ENCODE measurements at places on chromosomes 7 and 10.

- no peaks in the 10 kb centered on the region for H3K36me3 ChIP-seq
- H3K4me1 ChIP-seq = no peaks in the 10 kb centered on the region
- no peak for DNase-seq
- no peaks in the 10 kb centered on the region for H3K27me3 ChIP-seq
These were observed 254.3 kb upstream of the GNAI1 start for GRCh38 chr7:79880312-79880711.

GRCh38 chr7:147053746-147054145 lies 937.1 kb downstream of the CNTNAP2 start:
- no peak for DNase-seq
- H3K4me3 ChIP-seq = no peak overlapping the region
- no peaks in the 10 kb centered on the region for H3K4me1 ChIP-seq
- no peak overlapping the region for H3K27ac ChIP-seq

- no peak overlapping the region for H3K4me3 ChIP-seq
- no peaks in the 10 kb centered on the region for H3K36me3 ChIP-seq
- no peak overlapping the region for H3K27ac ChIP-seq
- H3K27me3 ChIP-seq = peaks cover 20% of the 10 kb centered on the region
- no peak for DNase-seq
- no peaks in the 10 kb centered on the region for H3K4me1 ChIP-seq
These were observed 40.5 kb downstream of the HIF1AN start for GRCh38 chr10:100576282-100576635.

GRCh38 chr7:101754424-101755159 lies 62.8 kb upstream of the CUX1 start:
- no peak for DNase-seq
- peaks cover 2% of the 10 kb centered on the region for H3K27me3 ChIP-seq
- H3K4me3 ChIP-seq = peak overlapping the region; percentile 79
- peaks cover 16% of the 10 kb centered on the region for H3K4me1 ChIP-seq
- peak overlapping the region; percentile 65 for H3K27ac ChIP-seq

DNA sequence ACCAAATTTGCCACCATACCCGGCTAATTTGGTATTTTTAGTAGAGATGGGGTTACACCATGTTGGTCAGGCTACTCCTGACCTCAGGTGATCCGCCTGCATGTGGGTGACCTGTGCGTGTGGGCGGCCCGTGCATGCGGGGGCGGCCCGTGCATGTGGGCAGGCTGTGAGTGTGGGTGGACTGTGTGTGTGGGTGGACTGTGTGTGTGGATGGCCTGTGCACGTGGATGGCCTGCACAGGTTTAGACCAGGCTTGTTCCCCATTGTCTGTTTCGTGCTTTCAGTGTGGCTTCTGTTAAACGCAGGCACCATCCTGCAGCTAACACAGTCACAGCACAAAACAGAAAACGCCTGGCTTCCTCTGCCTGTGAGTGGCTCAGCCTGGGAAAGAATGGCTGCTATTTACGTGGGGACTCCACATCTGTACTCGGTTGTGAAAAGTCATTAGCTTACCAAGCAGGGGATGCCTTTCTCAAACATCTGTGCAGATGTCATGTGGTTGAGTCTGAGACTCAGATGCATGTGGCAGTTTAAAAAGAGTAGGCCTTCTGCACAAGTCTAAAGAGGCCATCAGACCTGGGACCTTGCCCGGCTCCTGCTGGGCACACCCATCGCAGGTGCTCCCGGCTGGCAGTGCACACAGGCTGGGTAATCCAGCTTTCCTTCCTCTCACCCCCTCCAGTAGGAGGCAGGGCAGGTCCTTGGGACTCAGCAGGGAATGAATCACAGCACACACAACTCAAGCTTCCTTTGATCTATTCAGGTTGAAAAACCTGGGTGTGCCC lies 91.6 kb downstream of the COBL start:
- H3K36me3 ChIP-seq = no peaks in the 10 kb centered on the region
- H3K4me3 ChIP-seq = no peak overlapping the region
- H3K4me1 ChIP-seq = no peaks in the 10 kb centered on the region
- no peak overlapping the region for H3K27ac ChIP-seq
- no peak for DNase-seq
- H3K27me3 ChIP-seq = no peaks in the 10 kb centered on the region

DNA sequence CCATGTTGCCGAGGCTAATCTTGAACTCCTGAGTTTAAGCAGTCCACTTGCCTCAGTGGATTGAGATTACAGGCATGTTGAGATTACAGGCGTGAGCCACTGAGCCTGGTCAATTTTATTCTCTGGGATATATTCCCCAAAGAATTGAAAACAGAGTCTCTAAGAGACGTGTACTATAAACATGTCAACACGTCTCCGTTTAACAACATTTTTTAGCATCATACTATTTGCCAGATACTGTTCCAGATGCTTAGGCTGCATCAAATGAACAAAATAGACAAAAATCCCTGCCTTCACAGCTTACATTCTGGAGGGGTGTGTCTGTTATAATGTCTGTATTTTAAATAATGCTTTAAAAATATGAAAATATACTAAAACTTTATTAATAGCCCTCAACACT lies 54.1 kb upstream of the PRKG1 start:
- H3K27ac ChIP-seq = no peak overlapping the region
- no peak overlapping the region for H3K4me3 ChIP-seq
- DNase-seq = no peak
- H3K27me3 ChIP-seq = peaks cover 13% of the 10 kb centered on the region
- no peaks in the 10 kb centered on the region for H3K4me1 ChIP-seq
- H3K36me3 ChIP-seq = no peaks in the 10 kb centered on the region

DNA sequence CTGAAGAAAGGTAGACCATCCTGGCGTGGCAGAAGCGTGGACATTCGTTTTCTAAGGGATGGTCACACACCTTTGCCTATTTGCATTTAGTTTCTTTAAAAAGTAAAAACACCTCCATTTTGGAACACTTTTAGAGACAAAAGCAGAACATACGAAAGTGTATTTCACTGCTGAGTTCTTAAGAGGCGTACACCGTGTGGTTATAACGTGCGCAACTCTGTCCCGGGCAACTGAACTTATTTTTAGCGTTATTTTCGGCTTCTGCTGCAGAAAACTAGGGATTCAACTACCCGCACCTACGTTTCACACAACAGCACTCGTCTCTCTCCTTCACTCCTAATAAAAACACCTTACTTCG lies 557 bp upstream of the LSM8 start:
- peak overlapping the region; percentile 98 for H3K27ac ChIP-seq
- DNase-seq = no peak

DNA sequence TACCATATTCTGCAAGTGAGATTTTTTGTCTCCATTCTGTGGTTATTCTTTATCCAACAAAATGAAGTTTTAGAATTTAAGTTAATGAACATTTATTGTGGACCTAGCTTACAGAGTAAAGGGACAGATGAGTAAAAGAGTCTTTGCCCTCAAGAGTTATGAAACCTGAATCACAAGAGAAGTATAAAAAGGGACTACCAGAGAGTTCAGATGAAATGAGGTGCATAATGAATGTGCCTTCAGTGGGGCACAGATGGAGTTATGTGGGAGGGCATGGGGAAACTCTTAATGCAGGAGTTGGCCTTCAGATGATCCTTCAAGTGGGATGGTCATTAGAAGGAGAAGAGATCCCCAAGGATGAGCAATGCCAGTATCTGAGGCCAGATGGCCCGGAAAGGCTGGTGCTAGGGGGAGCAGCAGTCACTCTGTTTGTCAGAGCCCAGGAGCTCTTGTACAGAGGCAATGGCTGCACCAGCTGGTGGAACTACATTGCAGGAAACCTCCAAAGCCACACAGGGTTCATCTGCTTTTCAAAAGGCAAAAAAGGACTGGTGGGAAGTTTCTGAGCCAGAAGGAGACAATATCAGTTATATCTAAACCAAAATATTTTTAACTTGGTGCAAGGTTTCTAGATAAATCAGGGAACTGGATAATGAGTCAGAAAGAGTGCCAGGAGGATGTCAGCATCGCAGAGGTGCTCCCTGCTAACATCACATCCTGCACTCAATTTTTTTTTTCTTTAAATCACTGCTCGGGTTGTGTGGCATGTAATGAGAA lies 162.0 kb downstream of the KLF6 start:
- H3K4me1 ChIP-seq = peaks cover 17% of the 10 kb centered on the region
- H3K4me3 ChIP-seq = no peak overlapping the region
- H3K27me3 ChIP-seq = peaks cover 13% of the 10 kb centered on the region
- H3K27ac ChIP-seq = peak overlapping the region; percentile 82
- DNase-seq = peak; percentile 24
- peaks cover 8% of the 10 kb centered on the region for H3K36me3 ChIP-seq

- DNase-seq = peak; percentile 35
- no peaks in the 10 kb centered on the region for H3K36me3 ChIP-seq
- peaks cover 13% of the 10 kb centered on the region for H3K4me1 ChIP-seq
- peak within 1 kb of the TSS; percentile 72 for H3K4me3 ChIP-seq
- H3K27me3 ChIP-seq = peaks cover 90% of the 10 kb centered on the region
These were observed at the start of gene ADRB1 for GRCh38 chr10:114043532-114044246. ADRB1 (plus strand) TSS chr10:114043866; CDS start chr10:114044133, 267 bp downstream.

GRCh38 chr7:128435327-128435686 lies 20.4 kb upstream of the HILPDA start:
- DNase-seq = no peak
- peaks cover 3% of the 10 kb centered on the region for H3K27me3 ChIP-seq
- H3K36me3 ChIP-seq = no peaks in the 10 kb centered on the region
- no peak overlapping the region for H3K4me3 ChIP-seq
- H3K4me1 ChIP-seq = no peaks in the 10 kb centered on the region

DNA sequence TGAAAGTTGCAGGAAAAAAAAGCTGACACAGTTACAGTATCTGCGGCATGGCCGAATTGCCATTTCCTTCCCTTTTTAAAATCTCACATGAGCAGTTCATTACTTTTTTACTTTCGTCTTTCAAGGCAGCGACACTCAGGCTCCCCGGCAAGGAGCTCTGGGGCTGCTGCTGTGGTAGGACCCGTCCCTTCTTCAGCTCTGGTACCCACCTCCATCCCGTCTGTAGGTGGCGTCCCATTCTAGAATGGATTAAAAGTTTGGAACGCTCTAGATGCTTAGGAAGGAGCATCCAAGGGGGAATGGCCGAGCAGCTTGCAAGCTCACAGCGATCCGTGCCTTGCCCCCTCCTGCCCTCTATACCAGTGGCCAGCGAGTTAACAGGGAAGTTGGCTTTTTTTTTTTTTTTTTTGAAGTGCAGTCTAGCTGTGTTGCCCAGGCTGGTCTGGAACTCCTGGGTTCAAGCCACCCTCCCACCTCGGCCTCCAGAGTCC lies 22.8 kb upstream of the TTYH3 start:
- no peaks in the 10 kb centered on the region for H3K27me3 ChIP-seq
- H3K36me3 ChIP-seq = no peaks in the 10 kb centered on the region
- DNase-seq = peak; percentile 13
- no peak overlapping the region for H3K4me3 ChIP-seq

DNA sequence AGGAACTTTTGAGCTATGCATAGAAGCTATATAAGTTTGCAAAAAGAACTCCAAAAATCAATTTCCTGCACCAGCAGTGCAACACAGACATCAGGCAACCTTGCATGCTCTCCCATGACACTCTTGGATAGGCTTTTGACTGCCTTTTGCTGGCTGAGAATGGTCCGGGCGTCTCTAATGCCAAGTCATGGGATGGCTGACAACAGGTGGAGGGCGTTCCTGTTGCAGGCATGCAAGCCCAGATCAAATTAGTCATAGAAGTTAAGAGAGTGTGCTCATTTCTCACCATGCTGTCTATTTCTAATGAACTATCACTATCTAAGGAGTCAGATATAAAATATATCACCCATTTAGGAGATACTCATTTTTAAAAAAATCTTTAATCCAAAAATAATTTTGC lies 8.4 kb downstream of the PLCE1 start:
- no peak overlapping the region for H3K4me3 ChIP-seq
- peaks cover 26% of the 10 kb centered on the region for H3K27me3 ChIP-seq
- no peak overlapping the region for H3K27ac ChIP-seq

GRCh38 chr7:158127241-158127640 lies 460.4 kb downstream of the PTPRN2 start:
- peak overlapping the region; percentile 60 for H3K4me3 ChIP-seq
- no peaks in the 10 kb centered on the region for H3K4me1 ChIP-seq

DNA sequence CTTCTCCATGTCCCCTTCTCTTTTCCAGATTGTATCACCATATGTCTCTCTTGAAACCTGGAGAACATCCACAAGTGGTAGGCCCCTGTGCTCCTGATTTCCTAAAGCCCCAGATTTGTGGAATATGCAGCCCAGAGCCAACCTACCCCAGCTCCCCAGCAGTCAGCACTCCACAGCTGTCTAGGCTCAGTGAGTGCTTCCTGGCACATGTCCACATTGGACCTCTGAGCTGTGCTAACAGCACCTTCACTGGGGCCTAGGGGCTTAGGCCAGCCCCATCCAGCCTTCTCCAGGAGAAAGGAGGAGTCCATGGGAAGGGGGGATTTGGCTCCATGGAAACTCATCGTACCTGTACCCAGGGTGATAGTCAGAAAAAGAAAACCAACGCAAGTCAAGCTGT lies 192.7 kb downstream of the FGFR2 start:
- H3K27ac ChIP-seq = no peak overlapping the region
- no peaks in the 10 kb centered on the region for H3K4me1 ChIP-seq
- no peak overlapping the region for H3K4me3 ChIP-seq
- peaks cover 1% of the 10 kb centered on the region for H3K27me3 ChIP-seq

DNA sequence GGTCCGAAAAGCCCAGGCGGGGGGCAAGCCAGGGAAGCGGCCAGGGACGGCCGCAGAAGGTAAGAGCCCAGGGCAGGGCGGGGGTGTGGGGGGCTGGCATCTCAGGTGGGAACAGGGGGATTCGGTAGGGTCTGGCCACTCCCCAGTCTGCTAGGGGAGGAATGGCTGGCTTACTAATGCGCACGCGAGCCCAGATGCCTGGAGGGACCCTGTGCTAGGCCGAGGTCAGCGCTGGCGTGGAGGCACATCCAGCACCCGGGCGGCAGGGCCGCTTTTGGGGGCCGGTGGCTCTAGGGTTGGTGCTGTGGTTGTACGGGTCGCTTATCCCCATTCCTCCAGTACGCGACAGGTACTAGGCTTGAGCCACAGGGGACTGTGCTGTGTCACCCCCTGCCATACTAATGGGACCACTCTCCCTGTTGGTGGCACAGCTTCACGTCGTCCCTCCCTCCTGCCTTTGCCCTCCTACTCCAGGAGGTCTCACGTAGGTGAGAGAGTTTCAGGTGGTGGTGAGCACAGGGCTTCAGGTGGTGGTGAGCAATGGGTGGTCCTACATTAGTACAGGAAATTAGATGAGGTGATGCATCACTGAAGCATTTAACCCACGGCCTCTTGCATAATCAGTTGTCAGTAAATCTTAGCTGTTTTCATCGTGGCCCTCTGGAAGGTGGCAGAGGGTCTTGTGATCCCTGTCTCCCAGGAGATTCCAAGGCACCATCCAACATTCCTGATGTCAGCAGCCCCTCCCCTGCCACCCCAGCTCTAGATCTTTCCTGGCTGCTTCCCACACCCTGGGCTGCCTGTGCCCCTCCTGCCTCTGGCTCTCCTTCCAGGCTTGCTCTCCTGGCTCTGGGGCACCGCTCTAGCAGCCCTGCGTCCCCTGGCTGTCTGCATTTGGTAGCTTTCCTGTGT lies 971 bp downstream of the AEBP1 start:
- H3K27me3 ChIP-seq = no peaks in the 10 kb centered on the region
- H3K27ac ChIP-seq = peak overlapping the region; percentile 64
- peaks cover 2% of the 10 kb centered on the region for H3K36me3 ChIP-seq

GRCh38 chr7:22200238-22200637 lies 156.7 kb downstream of the RAPGEF5 start:
- H3K4me1 ChIP-seq = no peaks in the 10 kb centered on the region
- DNase-seq = no peak
- H3K27ac ChIP-seq = no peak overlapping the region
